ENCODE measurements at places on chromosomes 16 and 17.

GRCh38 chr17:50397111-50397918, at the start of gene LRRC59:
TSS of gene LRRC59 (minus strand) at chr17:50397523. CDS start at chr17:50397317, 206 bp downstream.
- peak; percentile 83 for DNase-seq

- DNase-seq, result no peak
These were observed 112.7 kb downstream of the NPIPB5 start for GRCh38 chr16:22623351-22623781.

DNA sequence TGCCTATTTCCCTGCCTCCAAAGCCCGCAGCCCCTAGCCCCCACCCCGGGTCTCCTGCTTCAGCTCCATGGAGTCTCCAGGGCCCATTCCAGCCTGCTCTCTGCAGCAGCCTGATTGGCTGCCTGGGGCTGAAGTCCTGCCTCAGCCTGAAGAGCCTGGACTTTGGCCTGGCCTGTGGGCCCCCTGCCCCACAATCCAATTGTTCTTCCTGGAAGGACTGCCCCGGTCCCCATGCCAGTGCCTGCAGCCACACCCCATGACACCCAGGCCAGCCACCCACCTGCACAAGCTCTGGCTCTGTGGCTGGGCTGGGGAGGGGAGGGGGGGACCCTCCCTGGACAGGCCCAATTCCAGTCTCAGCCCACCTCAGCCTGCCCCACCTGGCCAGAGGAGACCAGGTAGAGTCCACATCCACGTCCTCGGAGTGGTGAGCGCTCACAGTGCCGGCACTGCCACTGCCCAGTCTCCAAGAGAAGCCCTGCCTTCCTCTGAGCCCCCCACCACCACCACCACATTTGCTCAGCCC, 12.3 kb downstream of the ENPP7 start:
- DNase-seq, result no peak

DNA sequence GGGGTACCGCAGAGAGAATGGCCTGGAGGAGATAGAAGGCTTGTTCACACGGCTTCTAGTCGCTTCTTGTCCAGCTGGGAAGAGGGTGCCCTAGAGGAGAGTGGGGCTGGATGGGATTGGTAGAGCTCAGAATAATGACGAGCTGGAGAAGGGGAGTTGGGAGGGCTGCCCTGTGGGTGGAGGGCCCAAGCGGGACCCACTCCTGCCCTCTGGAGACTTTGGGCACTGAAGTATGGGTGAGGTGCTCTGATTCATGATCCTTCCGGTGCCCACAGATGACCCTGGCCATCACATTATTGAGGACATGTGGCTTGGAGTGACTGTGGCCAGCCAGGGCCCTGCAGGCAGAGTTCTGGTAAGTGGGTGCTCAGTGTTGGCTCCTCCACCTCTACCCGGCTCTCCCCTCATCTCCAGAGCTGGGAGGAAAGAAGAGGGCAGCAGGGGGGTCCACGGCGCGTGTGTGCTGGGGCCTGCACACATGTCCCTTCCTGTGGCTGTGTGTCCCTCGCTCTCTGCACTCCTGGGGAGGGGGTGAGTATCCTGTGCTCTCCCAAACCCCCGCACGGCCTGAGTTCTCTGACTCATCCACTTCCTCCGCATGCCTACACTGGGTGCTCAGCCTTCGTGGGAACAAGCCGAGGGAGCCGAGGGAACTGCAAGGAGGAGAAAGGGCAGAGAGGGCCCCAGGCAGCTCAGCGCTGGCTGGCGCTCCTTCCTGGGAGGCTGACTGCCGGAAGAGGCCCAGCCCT, 8.5 kb downstream of the ITGA3 start:
- no peak for DNase-seq

DNA sequence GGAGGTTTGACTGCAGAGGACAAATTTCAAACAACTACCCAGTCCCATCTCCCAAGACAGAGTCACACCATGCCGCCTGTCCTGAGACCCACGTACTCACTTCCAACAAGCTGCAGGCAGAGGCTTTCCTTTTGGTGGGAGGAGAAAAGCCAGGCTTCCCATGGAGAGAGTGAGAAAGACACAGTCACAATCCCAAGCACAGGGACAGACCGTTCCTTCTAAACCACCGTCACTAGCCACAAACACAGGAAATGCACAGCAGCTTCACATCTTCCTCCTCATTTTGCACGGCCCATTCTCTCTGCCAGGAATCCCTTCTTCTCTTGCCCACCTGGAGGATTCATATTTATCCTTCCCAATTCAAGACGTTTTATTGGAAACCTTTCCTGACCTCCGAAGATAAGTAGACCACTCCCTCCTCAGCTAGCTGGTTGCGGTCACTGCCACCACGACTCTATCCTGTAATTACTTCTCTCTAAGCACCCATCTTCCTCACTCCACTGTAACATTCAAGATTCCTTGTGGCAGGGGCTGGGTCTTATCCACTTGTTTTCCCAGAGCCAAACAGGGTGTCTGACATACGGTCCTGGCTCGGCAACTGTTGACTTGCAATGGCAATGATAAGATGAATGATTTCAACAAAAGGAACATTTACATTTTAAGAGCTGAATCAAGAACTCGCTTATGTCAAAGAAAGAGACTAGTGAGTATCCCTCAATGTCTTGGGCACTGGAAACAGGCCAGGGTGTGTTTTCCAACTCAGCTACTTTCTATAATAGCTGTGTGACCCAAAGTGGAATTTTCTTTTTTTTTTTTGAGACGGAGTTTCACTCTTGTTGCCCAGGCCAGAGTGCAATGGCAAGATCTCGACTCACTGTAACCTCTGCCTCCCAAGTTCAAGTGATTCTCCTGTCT, 87.6 kb downstream of the XYLT1 start:
- no peak for DNase-seq

DNA sequence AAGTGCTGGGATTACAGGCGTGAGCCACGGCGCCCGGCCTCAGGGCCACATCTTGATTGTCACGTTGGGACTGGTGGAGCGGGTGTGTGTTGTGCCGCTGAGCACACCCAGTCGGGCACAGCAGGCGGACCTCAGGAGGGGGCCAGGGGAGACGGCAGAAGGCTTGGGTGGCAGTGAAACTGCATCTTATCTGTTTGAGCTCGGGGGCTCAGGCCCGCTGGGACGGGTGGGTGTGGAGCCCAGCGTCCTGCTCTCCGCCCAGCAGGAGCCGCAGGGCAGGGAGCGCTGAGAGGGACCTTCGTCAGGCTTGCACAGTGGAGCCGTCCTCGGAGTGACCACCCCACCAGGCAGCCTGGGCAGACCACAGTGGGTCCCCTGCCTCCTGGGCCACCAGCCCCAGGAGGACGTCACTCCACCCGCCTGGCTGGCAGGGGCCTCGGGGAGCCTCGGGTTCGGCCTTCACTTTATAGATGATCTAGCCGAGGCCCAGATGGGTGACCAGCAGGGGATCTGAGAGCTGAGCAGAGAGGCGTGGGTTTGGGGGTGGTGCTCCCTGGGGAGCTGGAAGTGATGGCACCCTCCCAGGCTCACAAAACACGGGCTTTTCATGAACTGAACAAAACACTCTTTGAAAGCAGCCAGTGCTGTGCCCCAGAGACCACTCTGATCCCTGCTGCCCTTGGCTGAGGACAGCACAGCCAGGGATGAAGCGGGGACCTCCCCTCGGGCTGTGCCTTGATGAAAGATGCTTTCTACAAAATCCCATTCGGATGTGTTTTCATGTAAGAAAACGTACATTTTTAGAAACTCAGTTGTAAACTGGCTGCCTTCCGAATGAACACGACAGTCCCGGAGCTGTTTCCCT, 181.1 kb downstream of the SEC14L1 start:
- DNase-seq, result no peak

- peak; percentile 53 for DNase-seq
These were observed 1.6 kb downstream of the NDUFB10 start for GRCh38 chr16:1960665-1961630.

GRCh38 chr17:41026715-41027471, at the start of gene KRTAP1-5:
TSS of gene KRTAP1-5 (minus strand) at chr17:41027208. CDS start at chr17:41027155, 53 bp downstream.
- no peak for DNase-seq

GRCh38 chr17:27747462-27748359, 52.6 kb downstream of the NOS2 start:
- no peak for DNase-seq

DNA sequence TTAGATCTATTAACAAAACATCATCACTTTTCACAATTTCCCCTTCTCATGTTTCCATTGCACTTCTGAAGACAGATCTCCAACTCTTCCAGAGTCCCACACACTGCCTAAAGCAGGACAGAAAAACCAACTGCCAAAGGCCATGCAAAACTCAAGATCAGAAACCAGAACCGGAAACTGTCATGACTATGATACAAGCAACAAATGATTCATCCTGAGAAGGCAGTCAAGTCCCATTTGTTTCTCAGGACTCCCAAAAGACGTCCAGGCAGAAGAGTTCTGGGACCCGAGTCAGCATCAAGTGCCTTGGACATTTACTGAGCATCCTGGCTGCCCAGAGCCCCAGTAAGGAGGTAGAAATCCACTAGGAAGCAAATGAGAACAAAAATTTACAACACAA, 38.8 kb downstream of the ERN1 start:
- DNase-seq, result no peak

- no peak for DNase-seq
These were observed 380.7 kb upstream of the GOT2 start for GRCh38 chr16:59114790-59115189.

- no peak for DNase-seq
These were observed 132.7 kb downstream of the CCDC182 start for GRCh38 chr17:57612202-57613071.

GRCh38 chr16:15771694-15772093, 85.1 kb downstream of the MYH11 start:
- DNase-seq, result no peak

- peak; percentile 79 for DNase-seq
These were observed at the start of gene ADCY7 for GRCh38 chr16:50266337-50267091. TSS of gene ADCY7 (plus strand) at chr16:50266551. CDS start at chr16:50288180, 21,629 bp downstream.

DNA sequence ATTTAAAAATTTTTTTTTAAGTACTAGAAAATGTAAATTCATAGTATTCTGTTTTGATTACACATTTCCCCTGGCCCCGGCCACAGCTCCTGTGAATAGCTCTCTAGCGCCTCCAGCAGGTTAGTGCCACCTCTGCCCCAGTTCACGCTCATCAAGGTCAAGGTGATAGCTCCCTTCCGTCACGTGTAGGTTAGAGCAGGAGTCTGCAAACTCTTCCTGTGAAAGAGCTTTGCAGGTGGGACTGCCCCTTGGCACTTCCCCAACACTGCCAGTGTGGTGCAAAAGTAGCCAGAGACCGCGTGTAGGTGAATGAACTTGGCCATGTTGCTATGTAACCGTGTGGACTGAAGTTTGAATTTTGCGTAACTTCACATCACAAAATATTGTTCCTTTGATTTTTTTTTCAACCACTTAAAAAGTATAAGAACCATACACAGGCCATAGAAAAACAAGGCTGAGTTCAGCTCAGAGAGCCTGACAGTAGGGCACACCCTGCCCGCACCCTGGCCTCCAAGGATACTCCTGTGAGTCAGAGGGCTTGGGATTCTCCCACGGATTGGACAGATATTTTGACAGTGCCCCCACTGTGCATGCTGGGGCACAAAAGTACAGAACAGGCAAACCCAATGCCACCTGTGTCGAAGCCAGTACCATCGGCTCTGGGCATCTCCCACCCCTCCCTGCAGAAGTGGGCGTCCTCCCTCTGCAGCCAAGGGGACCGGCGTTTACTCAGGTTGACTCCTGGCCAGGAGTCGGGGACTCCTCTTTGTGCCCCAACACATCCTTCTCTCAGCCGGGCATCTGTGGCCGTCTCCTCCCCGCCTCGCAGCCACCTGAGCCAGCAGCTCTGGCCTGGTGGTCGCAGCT, 92.0 kb upstream of the CHMP6 start:
- peak; percentile 74 for DNase-seq

DNA sequence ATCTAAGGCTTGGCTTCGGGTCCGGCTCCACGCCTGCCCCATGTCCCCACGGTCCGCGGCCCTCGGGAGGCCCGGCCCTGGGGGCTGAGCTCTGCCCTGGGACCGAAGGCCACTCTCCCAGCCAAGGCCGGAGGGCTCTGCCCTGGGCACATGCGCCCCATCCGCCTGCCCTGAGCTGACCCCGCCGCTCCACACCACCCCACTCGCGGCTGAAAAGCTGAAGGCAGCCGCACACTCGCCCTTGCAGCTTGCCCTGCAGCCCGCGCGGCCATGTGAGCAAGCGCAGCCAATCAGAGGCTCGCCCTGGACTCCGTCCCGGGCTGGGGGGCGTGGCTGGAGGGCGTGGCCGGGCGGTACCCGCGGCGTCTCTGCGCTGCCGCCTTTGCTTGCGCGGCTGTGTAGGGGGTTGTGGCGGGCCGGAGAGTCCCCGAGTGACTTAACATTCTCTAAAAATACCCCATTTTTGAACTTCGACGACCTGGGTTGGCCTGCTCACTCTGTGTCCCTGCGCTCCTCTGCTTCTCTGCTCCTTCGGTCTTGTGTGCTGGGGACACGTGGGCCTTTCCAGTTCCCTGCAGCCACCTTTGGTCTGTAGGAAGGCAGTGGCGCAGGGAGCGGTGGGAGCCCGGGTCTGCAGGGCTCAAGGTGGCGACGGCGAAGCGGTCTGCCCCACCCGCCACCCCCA, 8.8 kb upstream of the MAP2K3 start:
- DNase-seq, result peak; percentile 80

- DNase-seq, result peak; percentile 20
These were observed 306.9 kb upstream of the RBFOX1 start for GRCh38 chr16:7025616-7026190.

DNA sequence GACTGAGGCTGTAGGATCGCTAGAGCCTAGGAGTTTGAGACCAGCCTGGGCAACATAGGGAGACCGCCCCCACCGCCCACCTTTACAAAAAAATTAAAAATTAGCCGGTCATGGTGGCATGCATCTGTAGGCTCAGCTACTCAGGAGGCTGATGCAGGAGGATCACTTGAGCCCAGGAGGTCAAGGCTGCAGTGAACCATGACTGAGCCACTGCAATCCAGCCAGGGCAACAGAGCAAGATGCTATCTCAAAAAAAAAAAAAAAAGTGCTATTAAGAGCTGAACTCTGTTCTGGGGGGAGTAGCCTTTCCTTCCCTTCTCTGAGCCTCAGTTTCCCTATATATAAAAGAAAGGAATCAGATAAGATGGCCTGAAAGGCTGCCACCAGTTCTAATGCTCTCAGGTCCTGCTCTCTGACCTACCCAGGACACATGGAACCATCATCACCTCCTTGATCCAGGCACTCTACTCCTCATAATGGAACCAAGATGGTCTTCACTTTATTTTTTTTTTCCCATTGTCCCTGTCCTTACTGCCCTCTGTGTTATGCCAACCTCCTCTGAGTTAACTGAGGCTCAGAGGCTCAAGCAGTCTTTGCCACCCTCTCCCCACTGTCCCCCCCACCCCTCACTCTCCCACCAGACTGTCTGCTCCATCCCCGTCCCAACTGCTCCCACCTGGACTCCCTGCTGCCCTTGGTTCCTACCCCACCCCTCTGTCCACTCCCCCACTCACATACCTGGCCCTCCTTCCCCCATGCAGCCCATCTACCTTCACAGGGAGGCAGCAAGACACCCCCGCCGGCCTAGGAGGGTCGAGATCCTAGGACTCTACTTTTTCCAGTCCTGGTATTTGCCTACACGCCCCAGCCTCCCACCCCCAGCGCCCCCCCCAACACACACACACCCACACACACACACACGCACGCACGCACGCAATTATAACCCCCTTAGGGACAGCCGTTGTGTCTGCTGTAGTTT, 23.8 kb upstream of the EIF1 start:
- no peak for DNase-seq

DNA sequence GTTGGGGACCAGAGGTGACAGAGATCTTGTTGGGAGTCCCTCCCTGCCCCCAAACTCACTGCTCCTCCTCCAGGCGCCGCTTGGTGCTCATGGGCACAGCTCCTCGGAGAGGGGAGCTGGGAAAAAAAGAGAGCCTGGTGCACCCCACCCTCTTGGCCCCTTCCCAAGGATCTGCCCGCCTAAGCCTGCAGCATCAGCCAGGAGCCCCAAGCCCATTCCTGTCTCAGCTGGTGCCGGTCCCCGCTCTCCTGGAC, 400 bp downstream of the HCFC1R1 start:
- no peak for DNase-seq

- DNase-seq, result no peak
These were observed 89.5 kb downstream of the RAP1GAP2 start for GRCh38 chr17:2885733-2886132.

- DNase-seq, result peak; percentile 53
These were observed 65.9 kb upstream of the IRX6 start for GRCh38 chr16:55257966-55258613.

Measured in stimulated activated CD4-positive, alpha-beta T cell treated with anti-CD3 and anti-CD28 coated beads, Interleukin-12 subunit alpha, Interleukin-12 subunit beta, amount 100 ng/mL, for 48 hours (primary cell).